OCI-M1 (cell line): ENCODE measurements at places on chromosomes 7 and 10.
A peak's percentile ranks its signal among the peaks of the same experiment; 100 is the strongest.

GRCh38 chr10:86266446-86267242, 100.0 kb downstream of the GRID1 start:
- no peak for DNase-seq

GRCh38 chr7:140484951-140485499, 5.7 kb upstream of the MKRN1 start:
- no peak for DNase-seq

DNA sequence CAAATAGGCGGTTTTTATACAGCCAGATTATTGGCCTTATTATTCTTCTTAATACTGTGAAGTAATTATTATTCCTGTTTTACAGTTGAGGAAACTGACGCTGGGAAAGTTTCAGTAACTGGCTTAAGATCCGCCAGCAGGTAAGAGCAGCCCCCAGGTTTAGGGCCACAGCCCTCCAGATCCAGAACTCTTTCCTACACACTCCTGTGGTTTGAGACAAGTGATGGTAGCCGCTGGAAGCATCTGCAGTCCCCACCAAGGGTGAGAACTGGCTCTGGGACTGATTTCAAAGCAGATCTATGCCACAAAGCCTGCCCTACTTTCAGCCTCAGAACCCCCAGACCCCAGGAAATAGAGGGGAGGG, 3.0 kb upstream of the UNC5B start:
- no peak for DNase-seq

DNA sequence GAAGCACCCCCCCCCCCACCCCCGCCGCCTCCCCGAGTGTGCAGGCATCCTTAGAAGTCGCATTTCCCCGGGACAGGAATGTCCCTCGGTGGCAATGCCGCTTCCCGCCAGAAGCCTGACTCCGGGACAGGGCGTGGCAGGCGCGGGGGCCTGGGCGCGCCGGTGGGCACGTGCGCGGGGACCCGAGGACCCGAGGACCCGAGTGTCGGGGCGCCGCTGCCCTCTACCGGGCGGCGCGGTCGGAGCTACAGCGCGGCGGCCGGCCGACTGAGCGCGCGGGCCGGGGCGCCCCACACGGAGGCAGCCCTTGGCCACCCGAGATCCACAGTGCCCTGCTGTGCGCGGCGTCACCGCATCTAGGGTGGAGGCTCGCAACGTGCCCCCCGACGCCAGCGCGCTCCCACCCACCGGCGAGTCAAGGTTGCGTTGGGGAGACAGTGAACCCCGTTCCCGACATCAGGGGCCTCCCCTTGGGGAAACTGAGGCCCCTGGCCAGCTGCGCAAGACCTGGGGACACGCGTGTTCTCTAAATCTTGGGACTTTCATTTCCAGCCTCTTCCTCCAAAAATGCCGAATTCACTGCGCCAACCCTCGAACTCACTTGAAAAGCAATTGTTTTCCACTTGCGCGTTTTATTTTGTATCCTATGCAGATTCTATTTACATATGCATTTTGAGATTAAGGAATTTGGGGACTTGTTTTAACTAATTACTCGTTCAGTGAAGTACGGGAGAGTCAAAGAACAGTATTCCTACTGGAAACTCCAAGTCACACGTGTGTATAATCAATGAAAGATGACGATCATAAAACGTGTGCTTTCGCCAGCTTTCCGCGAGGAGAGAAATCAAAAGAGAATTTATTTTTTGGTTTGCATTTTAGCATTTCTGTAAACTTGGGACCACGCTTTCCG, 3.1 kb upstream of the CUX1 start:
- DNase-seq, result peak; percentile 69

DNA sequence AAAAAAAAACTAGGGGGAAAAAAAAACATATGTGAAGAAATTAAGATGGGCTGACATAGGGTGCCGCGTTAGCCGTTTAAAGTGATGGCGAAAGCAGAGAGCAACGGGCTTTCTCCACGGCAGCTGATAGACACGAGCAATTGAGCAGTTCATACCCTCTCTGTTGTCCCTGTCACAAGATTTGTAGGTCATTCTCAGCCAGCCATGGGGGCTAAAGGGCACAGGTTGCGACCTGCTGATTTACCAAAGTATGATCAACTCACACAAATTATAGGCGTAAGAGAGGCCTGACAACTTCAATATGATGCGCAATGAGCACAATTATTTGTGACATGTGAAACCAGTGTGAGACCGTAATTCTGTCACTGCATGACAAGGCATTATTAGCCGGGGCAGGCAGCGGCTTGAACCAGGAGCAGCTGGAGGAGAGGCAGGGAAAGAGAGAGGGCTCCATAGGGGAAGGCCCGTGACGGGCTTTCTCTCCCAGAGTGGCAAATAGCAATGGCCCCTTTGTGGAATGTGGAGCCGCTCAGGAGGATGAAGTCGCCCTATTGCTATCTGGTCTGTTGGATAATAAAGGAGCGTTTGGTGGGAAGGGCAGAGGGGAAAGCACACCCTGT, 195.1 kb upstream of the HABP2 start:
- DNase-seq, result no peak

DNA sequence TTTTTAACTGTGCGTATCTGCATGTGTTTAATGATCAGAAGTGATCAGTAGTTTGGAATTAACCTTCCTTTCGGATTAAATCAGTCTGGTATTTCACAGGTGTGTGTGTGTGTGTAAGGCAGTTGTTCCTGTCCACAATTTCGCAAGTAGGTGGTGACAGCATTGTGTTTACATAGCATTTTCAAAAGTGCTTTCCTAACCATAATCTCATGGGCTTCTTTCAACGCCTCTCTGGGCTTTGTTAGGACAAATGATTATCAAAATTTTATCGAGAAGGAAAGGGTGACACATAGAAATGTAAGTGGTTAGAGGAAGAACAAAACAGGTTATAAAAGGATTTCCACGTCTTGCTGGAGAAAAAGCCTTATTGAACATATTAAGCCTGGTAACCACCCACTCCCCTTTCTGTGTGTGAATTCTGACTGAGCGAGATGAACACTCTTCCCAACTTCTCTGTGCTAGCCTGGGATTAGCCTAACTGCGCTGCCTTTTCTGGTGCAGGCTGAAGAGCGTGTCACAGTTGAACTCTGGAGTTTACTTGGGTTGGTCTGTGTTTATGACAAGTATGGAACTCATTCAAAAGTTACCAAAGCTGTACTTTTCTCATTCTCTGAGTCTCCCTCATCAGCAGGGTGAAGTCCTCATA, 292.3 kb upstream of the PITRM1 start:
- DNase-seq, result no peak

DNA sequence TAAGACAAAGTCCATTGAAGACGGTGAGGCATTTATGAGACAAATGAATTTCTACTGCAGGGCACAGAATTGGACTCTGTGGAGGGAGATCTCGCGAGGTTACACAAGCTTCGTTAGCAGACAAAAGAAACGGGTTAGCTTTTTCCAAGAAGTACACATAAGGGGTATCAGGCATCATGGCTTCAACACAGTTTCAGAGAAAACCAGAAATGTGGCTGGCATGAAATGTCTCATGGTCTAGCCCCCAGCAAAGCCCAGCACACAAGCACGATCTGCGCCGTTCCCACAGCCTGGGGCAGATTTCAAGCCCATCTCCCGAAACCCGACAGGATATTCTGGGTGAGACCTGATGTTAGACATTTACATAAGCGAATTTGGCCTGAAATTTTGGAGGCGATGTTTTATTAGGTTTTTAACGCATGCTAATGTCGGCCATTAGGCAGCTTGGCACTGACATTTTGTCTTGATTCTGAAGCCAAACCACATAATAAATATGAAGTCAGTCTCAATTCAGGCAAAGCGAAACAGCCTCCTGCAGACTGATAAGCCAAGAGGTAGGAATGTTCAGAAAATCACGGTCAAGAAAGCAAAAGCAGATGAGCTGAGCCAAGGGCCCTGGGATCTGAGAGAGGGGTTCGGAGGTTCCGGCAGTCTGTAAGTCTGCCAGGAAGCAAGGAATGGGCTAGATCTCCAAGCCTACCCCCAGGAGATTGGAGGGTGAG, 240.5 kb downstream of the PRPF18 start:
- no peak for DNase-seq

GRCh38 chr10:66472156-66472555, 453.7 kb upstream of the LRRTM3 start:
- no peak for DNase-seq
